ENCODE measurements at places on chromosomes 2 and 18.

GRCh38 chr2:129800285-129800684, 179.2 kb upstream of the RAB6C start:
- DNase-seq = no peak

DNA sequence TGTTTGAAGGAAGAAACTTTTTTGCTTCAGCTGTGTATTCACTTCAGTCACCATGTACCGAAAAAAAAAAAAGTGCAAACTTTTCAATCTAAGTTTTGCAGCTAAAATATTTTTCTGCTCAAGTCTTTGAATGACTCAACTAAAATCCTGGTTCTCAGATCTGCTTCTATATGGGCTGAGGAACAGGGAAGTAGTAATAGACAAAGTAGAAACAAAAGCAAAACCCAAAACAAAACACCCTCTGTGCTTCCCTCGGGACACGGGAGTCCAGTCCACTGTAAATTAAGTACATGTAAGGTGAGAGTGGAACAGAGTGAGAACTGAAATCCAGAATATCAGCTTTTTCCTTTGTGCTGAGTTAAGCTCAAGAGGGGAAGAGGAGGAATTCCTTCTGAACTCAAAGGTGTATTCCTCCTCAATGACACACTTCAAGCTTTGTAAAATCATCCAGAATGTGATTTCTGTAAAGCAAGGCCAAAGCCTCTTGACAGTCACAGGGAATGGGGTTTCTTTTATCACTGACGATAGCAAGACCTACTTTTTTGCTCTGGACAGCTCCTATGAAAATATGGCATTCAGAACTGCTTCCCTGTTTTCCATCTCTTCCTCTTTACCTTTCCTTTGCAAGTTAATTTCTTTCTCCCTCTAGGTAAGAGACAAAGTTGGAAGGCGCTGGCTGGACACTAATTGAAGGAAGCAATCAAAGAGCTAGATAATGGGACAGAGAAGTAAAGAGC, 433.5 kb upstream of the MMADHC start:
- DNase-seq = no peak

DNA sequence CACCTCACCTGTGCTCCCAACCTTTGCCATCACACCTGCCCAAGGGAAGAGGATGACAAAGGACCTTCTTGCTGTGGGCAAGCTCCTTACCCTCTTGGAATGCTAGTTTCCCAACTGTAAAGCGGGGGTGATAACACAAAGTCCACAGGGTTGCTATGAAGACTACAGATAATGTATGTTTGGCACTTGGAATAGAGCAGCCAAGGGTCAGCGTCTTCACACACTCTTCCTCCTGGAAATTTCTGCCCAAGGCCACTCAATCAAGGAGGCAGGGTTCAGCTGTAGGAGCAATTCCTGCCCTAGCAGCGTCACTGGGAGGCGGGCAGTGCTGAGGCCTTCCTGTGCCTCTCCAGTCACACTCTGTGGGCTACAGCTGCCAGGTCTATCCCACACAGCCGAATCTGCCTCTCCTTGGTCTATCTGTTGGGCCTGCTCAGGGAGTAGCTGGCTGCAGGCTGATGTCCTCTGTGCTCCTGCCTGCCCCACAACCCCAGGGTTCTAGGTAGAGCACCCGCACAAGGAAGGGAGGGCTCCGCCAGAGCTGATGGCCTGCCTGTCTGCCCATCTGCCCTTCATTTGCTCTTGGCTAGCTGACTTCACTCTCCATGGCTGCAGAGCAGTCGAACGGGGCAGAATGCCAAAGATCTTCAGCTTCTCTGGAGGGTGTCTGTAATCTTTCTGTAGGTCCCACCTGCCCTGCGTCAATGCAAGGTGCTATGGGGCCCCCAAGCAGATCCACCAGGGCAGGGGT, 91.9 kb downstream of the MRO start:
- no peak for DNase-seq

DNA sequence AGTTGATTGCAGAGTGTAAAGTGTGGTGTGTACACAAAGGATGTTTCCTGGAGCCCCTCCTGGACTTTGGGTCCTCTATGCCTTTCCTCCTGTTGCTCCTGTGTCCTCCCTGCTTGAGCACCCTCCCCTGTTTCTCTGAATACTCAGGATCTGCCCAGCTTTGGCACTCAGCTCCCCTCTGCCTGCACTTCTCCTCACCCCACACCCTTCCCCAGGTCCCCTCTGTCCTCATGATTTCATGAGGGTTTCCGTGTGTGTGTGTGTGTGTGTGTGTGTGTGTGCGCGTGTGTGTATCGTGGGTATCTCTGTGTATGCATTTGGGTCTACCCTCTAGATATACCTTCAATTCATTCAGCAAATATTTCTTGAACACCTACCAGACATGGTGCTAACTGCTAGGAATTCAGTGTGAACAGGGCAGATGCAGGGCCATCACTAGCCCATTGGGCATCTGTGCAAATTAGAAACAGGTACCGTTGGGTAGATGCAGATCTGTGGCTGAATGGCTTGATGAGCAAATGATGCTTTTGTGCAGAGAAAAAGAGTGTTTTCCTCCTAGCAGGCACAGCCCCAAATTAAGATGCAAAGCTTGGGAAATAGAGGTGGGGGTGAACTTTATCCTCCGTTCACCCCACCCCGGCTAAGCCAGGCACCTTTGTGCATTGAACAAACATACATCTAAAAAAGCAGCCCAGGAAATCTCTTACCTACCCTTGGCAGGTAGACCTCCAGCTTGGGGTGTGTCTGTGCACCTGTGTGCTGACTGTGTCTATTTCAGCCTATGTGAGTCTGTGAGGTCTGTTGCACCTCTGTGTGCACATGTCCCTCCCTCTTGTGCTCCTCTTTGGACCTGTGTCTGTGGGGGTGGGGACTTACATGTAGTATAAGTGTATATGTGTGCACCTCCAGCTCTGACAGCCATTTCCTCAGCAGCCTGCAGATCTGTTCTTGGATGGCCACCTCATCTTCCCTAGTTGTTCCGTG, 60.0 kb upstream of the EPAS1 start:
- no peak for DNase-seq

DNA sequence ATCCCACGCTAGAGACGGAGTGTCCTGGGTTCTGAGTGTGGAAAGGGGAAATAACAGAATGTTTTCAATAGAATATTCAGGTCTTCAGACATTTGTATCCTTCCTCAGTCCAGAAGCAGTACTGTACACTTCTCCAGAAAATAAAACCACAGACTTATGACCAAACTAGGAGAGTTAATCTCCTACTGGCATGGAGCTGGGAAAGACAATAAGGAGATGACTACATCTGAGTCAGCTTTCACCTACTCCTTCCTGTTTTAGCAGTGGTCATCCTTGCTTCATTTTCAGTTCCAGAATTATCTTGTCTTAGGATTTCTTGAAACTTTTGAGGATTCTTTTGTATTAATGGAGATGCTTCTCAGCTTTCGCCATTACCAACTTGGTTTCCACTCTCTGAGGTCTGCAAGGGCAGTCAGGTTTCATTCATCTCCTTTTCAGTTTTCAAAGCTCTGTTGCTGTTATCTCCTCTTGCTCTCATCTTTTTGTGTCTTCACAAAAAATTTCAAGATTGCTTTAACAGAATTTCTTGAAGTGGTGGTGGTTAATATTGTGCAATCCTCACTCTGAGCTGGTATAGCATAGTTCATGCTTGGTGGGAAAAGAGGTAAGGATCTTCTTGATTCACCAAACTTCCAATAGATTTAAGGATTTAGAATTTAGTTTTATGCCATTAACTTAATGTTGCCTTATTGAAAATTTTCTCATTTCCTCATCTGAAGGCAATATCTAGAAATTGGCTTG, 23.7 kb upstream of the NR4A2 start:
- DNase-seq = no peak

DNA sequence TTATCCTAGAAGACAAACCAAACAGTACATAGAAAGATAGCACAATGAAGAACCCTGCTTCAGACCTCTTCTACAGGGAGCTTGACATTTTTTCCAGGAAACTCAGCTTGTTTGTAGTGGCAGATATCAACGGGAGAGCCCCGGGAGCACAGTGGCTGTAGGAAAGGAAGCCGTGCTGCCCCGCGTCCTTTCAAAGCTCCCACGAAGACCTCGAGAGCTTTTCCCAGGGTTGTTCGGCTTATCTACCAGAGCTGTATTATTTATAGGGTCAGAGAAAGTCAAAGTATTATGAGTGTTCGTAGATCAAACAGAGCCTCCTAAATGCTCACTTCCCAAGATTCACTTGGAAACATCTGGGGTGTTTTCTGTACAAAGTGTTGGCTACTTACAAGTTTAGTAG, 167.1 kb upstream of the COPS8 start:
- no peak for DNase-seq

DNA sequence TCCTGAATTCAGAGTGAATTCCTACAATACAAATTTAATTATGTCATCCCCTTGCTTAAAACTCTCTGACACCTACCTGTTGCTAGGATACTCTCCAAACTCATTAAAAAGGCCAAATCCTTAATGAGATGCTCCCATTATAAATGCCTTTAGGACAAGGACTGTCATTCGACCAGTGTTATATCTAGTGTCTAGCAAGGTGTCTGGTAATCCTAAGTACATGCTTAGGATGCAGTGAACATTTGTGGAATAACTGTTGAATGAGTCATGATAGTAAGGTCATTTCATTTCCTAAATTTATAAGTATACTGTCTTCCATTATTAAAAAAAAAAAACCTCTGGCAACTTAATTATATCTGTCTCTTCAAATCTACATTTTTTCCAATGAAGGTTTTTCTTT, 588.9 kb upstream of the NRXN1 start:
- no peak for DNase-seq

GRCh38 chr2:121368836-121369235, 83.8 kb upstream of the TFCP2L1 start:
- no peak for DNase-seq

DNA sequence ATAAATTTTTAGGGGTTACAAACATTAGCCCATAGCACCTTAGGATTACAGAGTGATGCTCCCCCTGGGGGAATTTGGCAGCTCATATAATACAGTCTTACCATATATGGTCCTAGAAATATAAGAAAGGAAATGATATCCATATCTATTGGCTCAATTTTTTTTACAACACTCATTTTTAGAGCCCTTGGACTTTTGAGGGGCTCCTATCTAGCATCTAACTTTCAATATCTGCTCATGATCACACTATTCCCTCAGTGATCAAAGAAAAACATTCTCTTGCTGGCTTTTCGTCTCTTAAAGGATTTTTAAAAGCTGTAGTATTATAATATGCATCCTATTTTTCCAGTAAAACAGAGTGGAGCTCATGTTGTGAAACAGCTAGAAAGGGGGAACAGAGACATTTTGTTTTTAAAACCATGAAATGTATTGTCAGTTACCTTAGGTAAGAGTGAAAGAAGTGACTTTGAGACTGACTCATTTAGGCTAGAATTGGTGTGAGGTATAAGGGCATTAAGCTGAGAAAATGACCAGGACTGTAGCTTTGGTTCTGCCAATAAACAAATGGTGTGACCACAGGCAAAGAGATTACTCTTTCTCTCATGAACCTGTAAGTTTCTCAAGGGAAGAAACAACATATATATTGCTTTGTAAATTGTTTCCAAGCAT, 65.8 kb downstream of the ALPK2 start:
- no peak for DNase-seq

- DNase-seq = no peak
These were observed 93.5 kb upstream of the OTOS start for GRCh38 chr2:240233885-240234502.

GRCh38 chr2:172119089-172119488, 16.4 kb upstream of the DLX2 start:
- no peak for DNase-seq

GRCh38 chr2:106685180-106685897, 198.2 kb downstream of the CD8B2 start:
- no peak for DNase-seq

DNA sequence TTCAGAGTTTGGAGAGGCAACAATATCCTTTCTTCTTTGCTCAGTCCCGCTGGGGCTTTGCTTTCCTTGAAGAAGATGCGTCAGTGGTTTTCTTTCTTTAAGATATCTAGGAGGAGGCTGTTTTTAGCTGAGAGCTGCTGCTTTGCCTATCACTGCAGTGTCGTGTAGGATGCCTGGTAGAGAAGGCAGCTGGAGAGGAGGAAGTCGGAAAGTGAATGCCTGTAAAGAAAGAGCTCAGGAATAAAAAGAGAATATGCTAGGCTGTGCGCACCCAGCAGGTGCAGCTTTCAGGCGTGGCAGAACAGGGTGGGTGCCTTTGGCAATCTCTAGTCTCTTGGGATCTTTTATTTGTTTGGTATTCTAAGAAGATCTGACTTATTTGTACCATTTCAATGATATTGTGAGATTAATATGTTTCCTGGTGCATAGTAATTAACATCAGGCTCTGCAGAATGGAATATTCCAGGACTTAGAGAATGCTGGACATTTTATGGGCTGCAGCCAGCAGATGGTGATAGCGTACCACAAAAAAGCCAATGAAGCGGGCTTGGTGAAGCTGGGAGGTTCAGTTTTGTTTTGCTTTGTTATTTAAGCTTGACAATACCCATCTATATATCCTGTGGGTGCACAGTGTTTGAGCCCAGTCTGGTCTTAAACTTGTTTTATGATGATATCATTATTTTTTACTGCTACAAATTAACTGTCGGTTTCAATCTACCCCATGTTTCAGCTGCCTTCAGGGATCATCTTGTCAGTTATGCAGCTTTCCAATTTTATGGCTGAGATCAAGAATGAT, 34.9 kb downstream of the CAVIN2 start:
- no peak for DNase-seq

DNA sequence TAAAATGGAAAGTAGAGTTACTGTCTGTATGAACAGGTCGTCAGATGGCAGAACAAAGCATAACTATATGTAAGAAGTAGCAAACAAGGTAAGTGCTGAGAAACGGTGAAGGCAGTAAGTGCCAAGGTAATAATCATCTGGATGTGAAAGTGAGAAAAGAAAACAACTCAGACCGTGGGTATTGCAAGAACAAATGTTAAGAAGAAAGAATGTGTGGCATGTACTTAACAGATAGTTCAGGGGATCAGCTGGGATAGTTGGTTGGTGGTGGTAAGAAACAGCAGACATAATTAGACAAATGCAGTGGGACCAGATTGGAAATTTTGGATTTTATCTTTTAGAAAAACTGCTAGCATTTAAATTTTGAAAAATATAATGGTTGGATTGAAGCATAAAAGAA, 375.8 kb upstream of the NXPH2 start:
- DNase-seq = no peak

All from 8988T (cell line).